ENCODE measurements at places on chromosomes 16 and 17.

DNA sequence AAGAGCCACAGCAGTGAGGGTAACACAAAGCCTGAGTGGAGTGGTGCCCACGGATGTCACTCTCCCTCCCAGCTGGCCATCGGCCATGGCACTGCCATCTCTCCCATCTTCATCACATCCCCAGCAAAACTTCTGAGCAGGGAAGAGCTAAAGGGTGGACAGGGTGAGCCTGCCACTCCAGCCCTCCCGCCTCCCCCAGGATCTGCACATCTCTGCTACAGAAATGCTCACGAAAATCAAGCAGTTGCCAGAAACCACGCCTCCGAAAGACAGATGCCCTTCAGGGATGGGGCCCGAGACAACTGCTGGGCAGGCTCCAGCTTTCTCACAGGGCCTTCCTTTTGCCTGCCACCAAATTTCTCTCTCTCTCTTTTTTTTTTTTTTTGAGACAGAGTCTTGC lies 3.6 kb downstream of the GRIN2C start:
- no peak for DNase-seq

DNA sequence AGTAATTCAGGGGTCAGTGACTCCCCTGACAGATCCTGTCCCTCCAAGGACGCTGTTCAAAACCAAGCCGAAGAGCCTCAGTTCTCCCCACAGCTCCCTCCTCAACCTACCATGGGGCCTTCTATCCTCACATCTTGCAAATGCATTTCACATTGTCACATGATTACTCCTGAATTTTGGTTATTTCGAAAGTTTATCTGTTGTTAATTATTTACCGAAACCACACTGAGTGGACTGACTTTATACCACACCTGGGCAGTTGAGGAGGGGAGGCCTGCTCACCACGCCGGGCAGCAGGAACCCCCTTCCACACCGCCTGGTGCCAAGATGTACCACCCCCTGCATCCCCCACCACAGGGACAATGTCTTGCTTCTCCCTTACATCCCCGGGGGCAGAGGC lies 4.7 kb downstream of the TIMP2 start:
- no peak for DNase-seq

DNA sequence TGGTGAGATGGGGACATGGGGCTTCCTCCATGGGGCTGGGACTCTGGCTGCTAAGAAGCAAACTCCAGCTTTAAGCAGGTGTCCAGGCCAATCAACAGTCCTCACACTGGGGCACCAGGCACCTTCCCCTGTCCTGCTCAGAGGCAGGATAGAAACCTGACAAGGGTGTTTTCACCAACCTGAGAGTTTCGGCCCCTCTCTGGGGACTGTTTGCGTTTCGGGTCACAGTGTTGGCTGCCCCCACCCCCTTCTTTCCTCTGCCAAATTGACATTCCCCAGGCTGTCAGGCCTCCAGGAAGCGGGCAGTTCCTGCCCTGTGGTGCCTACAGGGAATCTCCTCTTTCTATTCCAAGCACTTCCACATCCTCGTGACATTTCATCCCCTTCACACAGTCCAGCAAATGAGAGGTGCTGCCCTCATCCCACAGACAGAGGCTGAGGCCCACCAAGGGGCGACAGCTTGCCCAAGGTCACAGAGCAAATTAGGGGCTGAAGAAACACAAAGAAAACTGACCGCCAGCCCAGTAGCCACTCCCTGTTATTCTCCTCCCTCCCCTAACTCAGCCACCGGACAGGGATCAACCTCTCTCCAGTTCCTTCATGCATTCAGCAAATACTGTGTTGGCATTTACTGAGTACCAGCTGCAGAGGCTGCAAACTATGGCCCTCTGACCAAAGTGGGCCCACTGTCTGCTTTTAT lies 38.0 kb downstream of the MMP15 start:
- DNase-seq: no peak

DNA sequence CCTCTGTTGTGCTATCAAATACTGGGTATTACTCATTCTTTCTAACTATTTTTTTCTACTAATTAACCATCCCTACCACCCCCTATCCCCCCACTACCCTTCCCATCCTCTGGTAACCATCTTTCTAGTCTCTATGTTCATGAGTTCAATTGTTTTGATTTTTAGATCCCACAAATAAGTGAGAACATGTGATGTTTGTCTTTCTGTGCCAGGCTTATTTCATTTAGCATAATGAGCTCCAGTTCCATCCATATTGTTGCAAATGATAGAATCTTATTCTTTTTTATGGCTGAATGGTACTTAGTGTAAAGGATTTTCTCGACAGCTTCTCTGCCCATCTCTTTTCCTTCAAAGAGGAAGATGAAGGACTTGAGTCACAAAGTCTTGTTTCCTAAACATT lies 138.0 kb upstream of the CPHXL start:
- no peak for DNase-seq

- DNase-seq: no peak
Observed at GRCh38 chr17:17139972-17140589, 66.1 kb downstream of the PLD6 start.

DNA sequence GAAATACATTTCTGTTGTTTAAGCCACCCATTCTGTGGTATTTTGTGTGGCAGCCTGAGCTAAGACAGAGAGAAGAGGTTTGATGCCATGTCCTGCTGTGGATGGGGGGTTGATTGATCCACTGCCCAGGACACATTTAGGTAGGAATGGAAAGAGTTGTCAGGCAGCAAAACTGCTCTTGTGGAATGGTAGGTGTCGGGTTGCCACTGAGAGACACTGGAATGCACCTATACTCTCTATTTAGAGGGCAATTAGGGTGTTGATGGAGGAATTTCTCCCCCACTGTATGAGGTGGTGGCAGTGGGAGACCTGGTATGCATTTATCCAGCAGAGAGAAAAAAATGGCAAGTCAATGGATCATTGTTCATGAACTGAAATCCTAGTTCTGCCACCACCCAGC lies 30.9 kb downstream of the CBLN1 start:
- DNase-seq: no peak

DNA sequence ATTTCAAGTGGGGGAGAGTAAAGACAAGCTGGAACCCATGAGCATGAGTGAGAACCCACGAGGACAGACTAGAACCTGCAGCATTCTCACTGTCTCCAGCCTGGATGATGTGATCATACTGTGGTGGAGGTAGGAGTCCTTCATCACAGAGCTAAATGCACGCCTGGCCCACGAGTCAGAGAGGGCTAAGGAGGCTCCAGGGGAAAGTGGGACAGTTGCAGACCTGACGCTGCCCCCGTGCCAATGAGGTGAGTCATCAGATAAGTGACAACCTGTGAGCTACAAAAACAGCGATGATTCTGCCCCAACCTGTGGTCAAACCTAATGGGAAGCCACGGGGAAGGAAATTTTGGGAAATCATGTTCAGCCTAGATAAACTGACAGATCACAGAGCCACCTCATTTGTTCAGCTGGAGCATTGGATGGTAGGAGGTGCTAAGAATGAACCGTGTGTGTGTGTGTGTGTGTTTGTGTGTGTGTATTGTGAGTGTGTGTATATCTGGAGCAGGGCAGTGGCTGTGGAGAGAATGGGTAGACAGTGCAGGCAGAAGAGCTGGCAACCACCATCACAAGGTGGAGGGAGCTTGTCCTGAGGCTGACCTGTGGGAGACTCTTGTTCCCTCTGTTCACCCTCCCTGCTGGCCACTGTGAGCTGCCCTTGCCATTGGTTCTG lies 131.8 kb downstream of the UTP18 start:
- no peak for DNase-seq

GRCh38 chr16:65409510-65409909 lies 287.6 kb upstream of the CDH11 start:
- DNase-seq: no peak

- no peak for DNase-seq
Observed at GRCh38 chr17:4033751-4034251, 69.6 kb upstream of the ATP2A3 start.

DNA sequence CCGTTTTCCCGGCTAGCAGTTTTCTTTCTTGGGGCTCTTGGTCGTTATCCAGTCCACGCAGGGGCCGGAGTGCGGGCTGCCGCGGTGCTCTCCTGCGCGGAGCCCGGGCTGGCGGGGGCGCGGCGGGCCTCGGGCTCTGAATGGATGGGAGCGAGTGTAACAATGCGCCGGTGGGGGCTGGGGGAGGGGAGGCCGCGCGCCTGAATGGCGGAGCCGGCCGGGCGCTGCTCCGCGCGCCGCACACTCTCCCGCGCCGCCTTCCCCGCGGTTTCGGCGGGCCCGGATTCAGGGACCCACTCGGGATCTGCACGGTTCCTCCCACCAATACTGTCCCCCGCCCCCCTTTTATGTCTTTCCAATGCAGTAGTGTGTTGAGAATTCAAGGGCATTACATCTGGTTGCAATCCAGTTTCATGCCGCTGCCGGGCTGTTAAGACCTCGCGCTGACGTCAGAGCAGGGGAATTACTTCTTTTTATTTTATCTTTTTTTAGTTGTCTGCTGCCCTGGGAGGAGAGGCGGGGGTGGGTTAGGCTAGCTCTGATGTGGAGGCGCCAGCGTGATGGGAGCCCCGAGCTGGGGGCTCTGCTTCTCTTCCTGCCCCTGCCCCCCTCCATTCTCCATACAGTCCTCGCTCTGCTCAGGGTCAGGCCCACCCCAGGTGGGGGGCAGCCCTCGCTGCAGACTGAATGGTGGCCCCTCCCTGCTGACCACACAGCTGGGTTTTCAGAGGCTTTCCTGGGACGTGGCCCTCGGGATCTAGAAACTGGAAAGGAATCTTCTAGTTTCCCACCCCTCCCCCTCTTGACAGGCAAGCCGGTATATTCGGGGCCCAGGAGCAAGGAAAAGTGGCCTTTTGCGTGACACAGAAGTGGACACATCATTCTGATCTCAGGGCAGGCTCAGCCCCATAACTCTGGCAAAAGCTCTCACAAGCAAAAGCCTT lies 1.8 kb downstream of the RAI1 start:
- no peak for DNase-seq

DNA sequence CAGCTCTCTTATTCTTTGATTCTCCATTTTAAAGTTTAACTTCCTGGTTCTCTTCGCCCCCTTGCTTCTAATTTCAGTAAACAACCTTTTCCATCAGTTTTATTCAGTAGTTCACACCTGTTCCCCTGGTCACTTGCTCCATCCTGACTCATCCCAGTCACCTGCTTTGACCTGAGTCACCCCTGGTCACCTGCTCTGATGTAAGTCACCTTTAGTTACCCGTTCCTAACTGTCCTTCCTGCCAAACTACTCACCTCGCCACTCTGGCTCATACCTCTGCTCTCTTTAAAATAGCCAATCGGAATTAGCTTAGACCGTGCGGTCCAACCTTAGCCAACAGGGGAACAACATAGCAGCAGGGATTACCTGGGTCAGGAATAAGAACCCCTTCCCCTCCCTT lies 4.7 kb upstream of the NLRC5 start:
- DNase-seq: no peak

- no peak for DNase-seq
Observed at GRCh38 chr16:30149250-30149930, 26.4 kb upstream of the MAPK3 start.

GRCh38 chr16:66382171-66382965 lies 15.9 kb downstream of the CDH5 start:
- DNase-seq: no peak

DNA sequence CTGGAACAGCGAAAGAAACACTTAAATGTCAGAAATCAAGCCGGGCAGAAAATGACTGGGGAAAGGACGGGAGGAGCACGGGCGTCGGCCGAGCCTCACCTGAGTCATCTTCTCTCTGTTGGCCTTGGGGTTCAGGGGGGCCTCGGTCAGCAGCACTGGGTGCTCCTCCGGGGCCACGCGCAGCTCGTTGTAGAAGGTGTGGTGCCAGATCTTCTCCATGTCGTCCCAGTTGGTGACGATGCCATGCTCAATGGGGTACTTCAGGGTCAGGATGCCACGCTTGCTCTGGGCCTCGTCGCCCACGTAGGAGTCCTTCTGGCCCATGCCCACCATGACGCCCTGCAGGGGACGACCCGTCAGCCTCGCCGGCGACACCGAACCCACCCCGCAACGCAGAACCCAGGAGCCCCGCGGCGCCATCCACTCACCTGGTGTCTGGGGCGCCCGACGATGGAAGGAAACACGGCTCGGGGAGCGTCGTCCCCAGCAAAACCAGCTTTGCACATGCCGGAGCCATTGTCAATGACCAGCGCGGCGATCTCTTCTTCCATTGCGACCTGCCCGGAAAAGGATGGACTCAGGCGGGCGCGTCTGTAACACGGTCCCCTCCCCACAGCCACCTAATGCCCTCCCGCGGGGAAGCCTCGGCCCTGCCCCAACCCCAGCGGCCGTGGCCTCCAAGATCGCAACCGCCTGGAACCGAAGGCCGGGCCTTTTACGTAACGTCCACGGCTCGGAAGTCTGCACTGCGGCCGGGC lies 616 bp downstream of the ACTG1 start:
- no peak for DNase-seq

GRCh38 chr16:22948058-22948602 lies 134.2 kb downstream of the HS3ST2 start:
- no peak for DNase-seq

- no peak for DNase-seq
Observed at GRCh38 chr16:72921620-72922019, 126.3 kb downstream of the ZFHX3 start.

DNA sequence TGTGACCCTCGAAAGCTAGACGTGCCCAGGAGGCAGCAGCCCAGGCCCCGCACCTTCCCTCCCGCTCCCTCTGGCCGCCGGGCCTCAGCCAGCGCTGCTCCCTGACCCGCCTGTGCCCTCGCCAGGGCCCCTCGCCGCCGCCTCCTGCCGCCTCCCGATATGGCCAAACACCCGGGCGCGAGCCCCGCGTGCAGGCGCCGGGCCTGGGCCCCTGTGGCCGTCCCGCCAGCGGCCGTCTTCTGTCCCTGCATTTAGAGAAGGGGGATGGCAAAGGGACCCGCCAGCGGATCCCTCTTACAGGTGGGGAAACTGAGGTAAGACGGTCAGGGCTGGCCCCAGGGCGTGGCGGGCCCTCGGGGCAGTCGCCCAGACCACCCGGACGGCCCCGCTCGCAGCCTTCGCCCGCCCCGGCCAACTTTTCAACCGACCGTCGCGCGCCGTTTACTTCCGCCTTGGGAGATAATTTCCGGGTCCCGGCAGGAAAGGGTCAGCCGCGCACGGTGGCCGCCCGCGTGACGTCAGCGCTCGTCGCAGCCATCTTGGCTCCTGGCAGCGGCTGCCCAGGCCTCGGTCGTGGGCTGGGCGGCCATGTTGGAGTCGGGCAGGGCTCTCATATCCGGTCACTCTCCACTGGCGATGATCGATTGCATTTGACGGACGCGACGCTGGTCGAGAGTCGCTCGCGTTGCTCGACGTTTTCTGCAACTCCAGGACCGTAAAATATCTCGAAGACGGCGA lies 7.0 kb upstream of the GNG13 start:
- DNase-seq: peak; percentile 85

DNA sequence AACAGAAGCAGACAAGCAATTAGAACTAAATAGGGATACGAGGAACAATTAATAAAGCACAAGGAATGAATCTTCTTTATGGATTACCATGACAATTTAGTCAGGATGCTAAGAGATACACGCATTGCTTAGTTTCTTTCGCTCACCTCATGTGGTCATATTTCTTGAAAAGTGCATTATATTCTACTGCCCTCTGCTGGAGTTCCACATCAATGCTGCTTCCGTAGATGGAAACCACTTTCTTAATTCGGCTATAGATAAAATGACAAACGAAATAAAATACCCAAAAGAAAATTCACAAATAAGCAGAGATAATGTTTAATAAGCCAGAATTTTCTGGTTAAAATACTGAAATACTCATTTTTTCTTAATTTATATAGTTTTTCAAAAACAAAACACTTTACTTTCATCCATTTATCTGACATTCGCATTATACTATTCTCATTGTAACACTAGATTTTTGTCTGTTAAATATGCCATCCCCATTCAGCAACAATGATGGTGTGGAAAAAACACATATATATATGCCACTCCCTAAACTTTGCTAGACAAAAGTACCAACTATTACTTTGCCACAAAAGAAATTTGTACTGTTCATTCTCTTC lies 22.0 kb upstream of the PHLPP2 start:
- peak; percentile 23 for DNase-seq
